ENCODE measurements at places on chromosomes 4 and X. TPM values are rescaled to one million over a fixed set of nuclear protein-coding genes. Genes with fewer than 3 reads are reported as not detected.

TACC3 gene
- total RNA-seq = 19.2 TPM

GRPEL1 gene
- 21.1 TPM for total RNA-seq

COX7B2 gene
- not detected for total RNA-seq

GRCh38 chr4:112403101-112403945 is 106.2 kb downstream of the ALPK1 start:
- no peak overlapping the region for H3K27ac ChIP-seq
- no peak overlapping the region for H3K4me3 ChIP-seq
- DNase-seq = no peak
- H3K36me3 ChIP-seq = no peaks in the 10 kb centered on the region

DNA sequence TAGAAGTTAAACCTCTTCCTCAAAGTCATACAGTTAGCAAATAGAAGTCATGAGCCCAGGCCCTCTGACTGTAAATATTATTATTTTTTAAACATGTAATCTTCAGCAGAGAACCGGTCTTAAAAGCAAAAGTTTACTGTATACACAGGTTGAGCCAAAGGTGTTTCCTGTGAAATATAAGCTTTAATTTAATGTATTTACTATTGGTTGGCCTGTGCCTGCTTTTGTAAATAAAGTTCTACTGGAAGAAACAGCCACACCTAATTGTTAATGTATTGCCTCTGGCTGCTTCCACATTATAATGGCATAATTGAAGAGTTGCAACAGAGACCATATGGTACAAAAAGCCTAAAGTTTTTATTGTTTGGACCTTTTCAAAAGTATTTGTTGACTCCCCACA is 61.0 kb upstream of the PRDM8 start:
- no peak for DNase-seq
- no peak overlapping the region for H3K4me3 ChIP-seq
- no peaks in the 10 kb centered on the region for H3K27me3 ChIP-seq
- H3K36me3 ChIP-seq = no peaks in the 10 kb centered on the region

DNA sequence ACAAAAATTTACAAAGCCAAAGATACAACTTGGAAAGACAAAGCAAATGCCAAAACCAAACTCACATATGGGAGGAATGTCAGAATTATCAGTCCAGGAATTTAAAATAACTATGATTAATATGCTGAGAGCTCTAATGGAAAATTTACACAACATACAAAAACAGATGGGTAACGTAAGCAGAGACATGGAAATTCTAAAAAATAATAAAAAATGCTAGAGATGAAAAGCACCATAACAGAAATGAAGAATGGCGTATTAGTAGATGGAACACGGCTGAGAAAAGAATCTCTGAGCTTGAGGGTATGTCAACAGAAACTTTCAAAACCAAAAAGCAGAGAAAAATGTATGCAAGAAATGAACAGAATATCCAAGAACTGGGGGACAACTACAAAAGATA is 4.1 kb upstream of the MANBA start:
- no peaks in the 10 kb centered on the region for H3K36me3 ChIP-seq
- DNase-seq = no peak
- peaks cover 9% of the 10 kb centered on the region for H3K4me1 ChIP-seq
- H3K27ac ChIP-seq = no peak overlapping the region
- H3K4me3 ChIP-seq = no peak overlapping the region

C1GALT1C1 gene
- 32.6 TPM for total RNA-seq

AR gene
- total RNA-seq = 14.8 TPM

- no peak overlapping the region for H3K27ac ChIP-seq
- no peaks in the 10 kb centered on the region for H3K4me1 ChIP-seq
- no peaks in the 10 kb centered on the region for H3K36me3 ChIP-seq
- H3K4me3 ChIP-seq = no peak overlapping the region
- no peaks in the 10 kb centered on the region for H3K27me3 ChIP-seq
Measured at GRCh38 chrX:68982476-68982875, 153.7 kb downstream of the EFNB1 start.

FAM9C gene
- total RNA-seq = not detected

DNA sequence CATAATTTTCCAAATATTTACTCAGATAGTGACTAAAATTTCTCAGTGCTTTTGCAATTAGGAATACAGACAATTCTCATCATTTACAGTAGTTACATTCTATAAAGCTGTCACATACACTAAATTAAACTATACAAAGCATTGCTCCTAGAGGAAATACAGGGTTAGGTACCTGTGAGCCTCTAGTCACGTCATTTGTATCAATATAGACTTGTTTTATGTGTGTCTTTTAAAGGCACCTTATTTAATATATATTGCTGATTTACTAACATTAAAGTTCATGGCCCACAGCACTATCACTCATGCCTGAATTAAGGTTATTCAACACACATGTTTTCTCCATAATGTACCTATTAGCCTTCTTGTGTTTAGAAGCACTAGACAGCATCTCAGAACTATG is 78.7 kb downstream of the PABPC4L start:
- no peaks in the 10 kb centered on the region for H3K4me1 ChIP-seq
- H3K27me3 ChIP-seq = no peaks in the 10 kb centered on the region
- H3K27ac ChIP-seq = no peak overlapping the region
- H3K36me3 ChIP-seq = no peaks in the 10 kb centered on the region
- DNase-seq = no peak
